Right lobe of liver (tissue), 6 donors: ENCODE measurements at places on chromosomes 7 and 10. TPM values are rescaled to one million over a fixed set of nuclear protein-coding genes. Genes with fewer than 3 reads are reported as not detected.
A peak's percentile ranks its signal among the peaks of the same experiment; 100 is the strongest.

Gene EFCAB10
- total RNA-seq, result not detected

DNA sequence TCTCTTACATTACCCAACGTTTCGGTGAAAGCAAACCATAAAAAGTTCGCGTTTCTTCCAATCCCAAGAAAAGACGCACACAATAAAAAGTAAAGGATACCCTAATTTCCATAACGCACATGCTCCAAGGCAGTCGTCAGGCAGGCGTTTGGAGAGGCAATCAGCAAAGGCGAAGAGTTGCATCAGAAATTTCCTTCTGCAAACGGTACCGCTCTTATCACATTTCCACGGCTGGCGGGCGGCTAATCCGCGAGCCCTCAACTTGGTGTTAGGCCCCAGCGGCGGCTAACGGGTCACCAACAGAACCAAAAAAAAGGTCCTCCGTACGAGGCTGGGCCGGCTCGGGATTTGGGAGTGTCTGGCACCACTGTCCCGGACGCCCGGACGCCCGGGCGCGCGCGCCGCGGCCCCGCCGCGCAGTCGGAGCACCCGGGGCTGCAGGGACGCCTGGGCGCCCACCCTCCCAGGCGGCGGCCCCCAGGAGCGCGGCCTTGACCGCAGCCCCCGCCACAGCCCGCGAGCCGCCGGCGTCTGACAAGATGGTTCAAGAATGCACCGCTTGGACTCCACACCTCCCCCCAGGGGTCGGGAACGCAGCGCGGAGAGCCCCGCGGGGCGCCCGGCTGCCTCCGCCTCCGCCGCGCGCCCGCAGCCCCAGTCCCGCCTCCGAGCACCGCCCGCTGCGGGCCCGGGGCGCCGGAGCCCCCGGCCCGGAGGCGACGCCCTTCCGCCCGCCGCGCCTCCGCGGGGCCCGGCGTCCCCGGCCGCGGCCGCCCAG is 9.8 kb upstream of the GRB10 start:
- peaks cover 32% of the 10 kb centered on the region for H3K4me1 ChIP-seq
- H3K27me3 ChIP-seq, result no peaks in the 10 kb centered on the region
- peak overlapping the region; percentile 62 for H3K4me3 ChIP-seq
- no peaks in the 10 kb centered on the region for H3K36me3 ChIP-seq
- peak overlapping the region; percentile 77 for H3K27ac ChIP-seq

DNA sequence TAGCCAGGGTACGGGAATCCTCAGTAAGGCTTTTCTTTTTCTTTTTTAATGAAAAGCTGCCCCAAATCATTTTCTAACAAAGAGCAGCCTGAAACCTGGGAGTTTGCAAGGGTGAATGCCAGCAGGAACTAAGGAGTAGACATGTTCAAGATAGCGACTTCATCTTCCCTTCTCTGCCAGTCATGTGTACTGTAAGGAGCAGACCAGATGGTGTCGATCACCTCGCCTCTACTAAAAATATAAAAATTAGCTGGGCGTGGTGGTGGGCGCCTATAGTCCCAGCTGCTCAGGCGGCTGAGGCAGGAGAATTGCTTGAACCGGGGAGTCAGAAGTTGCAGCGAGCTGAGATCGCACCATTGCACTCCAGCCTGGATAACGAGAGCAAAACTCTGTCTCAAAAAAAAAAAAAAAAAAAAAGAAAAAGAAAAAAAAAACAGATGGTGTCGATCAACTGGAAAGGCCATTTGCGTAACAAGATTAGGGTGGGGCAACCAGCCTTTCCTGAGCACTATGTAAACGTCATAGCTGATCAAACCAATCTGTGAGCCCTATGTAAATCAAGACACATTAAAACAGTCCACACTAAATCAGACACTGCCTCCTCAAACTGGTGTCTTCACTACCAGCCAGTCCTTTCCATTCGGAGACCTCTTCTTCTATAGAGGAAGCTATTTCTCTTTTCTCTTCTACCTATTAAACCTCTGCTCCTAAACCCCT is 33.8 kb downstream of the NOLC1 start:
- no peak overlapping the region for H3K4me3 ChIP-seq
- no peak for DNase-seq
- H3K27me3 ChIP-seq, result no peaks in the 10 kb centered on the region
- no peak overlapping the region for H3K27ac ChIP-seq
- H3K4me1 ChIP-seq, result no peaks in the 10 kb centered on the region

- H3K27ac ChIP-seq, result no peak overlapping the region
- no peaks in the 10 kb centered on the region for H3K36me3 ChIP-seq
- no peak overlapping the region for H3K4me3 ChIP-seq
- H3K4me1 ChIP-seq, result no peaks in the 10 kb centered on the region
- no peak for DNase-seq
These were observed 19.8 kb upstream of the ATE1 start for GRCh38 chr10:121947343-121948330.

DNA sequence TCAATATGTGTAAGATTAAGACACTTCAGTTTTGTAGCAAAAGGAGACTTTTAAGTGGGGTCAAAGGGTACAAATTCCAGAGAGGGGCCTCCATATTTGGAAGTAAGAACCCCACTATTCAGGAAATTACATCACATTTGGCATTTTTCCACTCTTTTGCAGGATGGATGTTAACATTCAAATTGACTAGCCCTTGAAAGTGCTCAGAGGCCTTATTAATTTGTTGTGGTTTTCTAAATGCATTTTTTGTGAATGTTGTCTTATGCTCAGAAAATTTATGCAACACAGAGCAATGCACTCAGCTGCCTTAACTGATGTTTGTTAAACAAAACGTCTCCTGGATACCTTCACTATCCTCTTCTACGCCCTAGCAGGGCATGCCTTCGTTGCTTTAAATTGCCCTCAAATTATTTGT is 50.9 kb upstream of the PDLIM1 start:
- H3K27ac ChIP-seq, result no peak overlapping the region
- no peaks in the 10 kb centered on the region for H3K4me1 ChIP-seq
- DNase-seq, result no peak
- H3K4me3 ChIP-seq, result no peak overlapping the region

Gene PTPRZ1
- total RNA-seq, result not detected

Gene ODAD2
- total RNA-seq, result not detected

- H3K4me1 ChIP-seq, result no peaks in the 10 kb centered on the region
- no peak for DNase-seq
- no peak overlapping the region for H3K4me3 ChIP-seq
- no peaks in the 10 kb centered on the region for H3K36me3 ChIP-seq
- H3K27ac ChIP-seq, result no peak overlapping the region
These were observed 132.9 kb upstream of the FAM3C start for GRCh38 chr7:121529003-121529402.

- no peak overlapping the region for H3K27ac ChIP-seq
- H3K36me3 ChIP-seq, result no peaks in the 10 kb centered on the region
- DNase-seq, result no peak
- H3K27me3 ChIP-seq, result no peaks in the 10 kb centered on the region
These were observed 48.4 kb upstream of the CRTAC1 start for GRCh38 chr10:98078774-98079173.

Gene NACAD
- total RNA-seq, result 0.12 TPM

Gene CPXM2
- 2.6 TPM for total RNA-seq

Gene C10orf105
- not detected for total RNA-seq

- DNase-seq, result no peak
- no peak overlapping the region for H3K27ac ChIP-seq
- no peaks in the 10 kb centered on the region for H3K27me3 ChIP-seq
- H3K36me3 ChIP-seq, result no peaks in the 10 kb centered on the region
- H3K4me3 ChIP-seq, result no peak overlapping the region
These were observed 116.1 kb downstream of the FAM53B start for GRCh38 chr10:124627866-124628675.

Gene GALNT17
- 0.11 TPM for total RNA-seq

DNA sequence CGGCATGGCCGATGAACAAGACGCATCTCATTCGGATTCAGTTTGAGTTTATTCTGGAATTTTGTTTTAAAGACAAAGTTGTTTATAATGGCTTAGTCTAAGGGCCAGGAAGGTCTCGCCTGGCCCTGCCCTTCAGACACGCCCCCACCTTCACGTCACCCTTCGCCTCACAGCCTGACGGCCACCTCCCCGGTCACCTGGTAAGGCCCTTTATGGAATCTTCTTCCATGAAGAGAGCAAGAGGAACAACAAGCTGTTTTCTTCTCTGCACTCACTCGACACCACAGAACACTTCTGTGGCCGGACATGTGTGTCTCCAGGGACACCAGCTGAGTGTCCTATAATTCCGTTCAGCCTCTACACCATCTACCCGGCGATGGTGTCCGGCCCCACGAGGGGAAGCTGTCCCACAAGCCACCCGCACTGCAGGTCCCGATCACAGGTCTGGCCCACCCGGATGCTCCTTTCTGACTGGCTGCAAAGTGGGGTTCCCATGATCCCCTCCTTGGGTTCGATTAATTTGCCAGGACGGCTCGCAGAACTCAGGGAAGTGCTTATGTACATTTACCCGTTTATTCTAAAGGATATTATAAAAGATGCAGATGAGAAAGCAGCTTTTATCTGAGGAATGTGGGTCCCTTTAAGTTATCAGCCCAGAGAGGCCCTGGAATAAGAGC is 17.4 kb upstream of the KNDC1 start:
- no peak for DNase-seq
- no peaks in the 10 kb centered on the region for H3K27me3 ChIP-seq
- H3K4me3 ChIP-seq, result no peak overlapping the region

Gene CPEB3
- total RNA-seq, result 6.4 TPM

DNA sequence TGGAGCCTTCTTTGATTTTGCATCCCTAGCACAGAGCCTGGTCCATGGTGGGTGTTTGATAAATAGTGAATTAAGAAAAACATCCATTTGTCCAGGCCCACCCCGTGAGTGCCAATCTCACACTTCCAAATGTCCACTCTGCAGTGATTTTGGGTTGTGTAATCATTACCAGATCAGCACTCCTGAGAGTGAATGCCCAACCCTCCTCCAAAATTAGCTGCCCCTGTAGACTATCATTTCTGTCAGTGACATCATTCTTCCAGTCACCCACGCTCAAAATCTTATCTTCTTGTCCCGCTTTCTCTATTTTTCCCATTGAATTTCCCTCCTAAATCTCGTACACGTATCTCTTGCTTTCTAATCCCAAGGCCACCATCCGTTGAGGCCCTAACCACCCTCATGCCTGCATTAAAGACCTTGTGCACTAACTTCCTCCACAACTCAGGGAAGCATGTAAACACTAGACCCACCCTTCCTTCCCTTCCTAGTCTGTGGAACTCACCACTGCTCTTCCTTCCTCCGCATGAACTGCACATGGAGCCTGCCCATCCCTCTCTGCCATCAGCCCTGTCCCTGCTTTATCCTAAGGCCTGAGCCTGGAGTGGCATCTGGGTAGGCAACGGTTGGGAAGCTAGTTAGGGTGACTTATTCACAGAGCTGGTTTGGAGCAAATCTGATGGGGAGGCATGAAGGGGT is 32.8 kb downstream of the PIK3AP1 start:
- no peak overlapping the region for H3K27ac ChIP-seq
- H3K27me3 ChIP-seq, result no peaks in the 10 kb centered on the region
- no peaks in the 10 kb centered on the region for H3K36me3 ChIP-seq
- no peak for DNase-seq
- H3K4me3 ChIP-seq, result no peak overlapping the region

Gene ITPRID1
- total RNA-seq, result not detected

Gene C10orf67
- not detected for total RNA-seq

DNA sequence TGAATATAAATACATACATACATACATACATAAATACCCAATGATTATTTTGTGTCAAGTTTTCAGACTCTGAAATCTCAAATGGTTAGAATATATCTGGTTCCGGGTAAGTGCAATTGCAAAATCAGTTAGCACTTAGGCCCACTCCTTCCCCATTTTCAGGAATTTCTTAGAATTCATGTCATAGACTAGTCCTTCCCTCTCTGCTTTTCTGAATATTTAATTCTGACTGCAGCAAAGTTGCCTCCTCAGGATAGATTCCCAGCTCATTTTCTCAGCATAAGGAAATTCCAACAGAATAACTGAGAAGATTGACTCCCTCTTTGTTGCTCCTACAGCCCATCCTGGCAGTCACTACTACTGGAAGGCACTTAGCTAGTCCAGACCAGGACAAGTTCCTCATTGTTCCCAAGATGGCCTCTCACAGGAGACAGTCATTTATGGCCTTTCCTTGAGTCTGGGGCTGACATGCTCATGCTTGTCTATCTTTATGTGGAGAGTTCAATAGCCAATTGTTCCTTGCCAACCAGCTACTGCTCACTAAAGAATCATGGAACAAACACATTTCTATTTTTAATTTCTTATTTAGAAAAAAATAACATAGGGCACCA is 142.9 kb upstream of the ITGB1 start:
- H3K27me3 ChIP-seq, result no peaks in the 10 kb centered on the region
- H3K4me1 ChIP-seq, result no peaks in the 10 kb centered on the region
- H3K27ac ChIP-seq, result no peak overlapping the region
- DNase-seq, result no peak
- H3K4me3 ChIP-seq, result no peak overlapping the region
- no peaks in the 10 kb centered on the region for H3K36me3 ChIP-seq

GRCh38 chr10:52740913-52741675 is 31.5 kb downstream of the MBL2 start:
- no peak for DNase-seq
- no peak overlapping the region for H3K4me3 ChIP-seq
- no peak overlapping the region for H3K27ac ChIP-seq
- H3K27me3 ChIP-seq, result no peaks in the 10 kb centered on the region
- H3K36me3 ChIP-seq, result no peaks in the 10 kb centered on the region
- H3K4me1 ChIP-seq, result no peaks in the 10 kb centered on the region

Gene BMPR1A
- total RNA-seq, result 9.9 TPM

DNA sequence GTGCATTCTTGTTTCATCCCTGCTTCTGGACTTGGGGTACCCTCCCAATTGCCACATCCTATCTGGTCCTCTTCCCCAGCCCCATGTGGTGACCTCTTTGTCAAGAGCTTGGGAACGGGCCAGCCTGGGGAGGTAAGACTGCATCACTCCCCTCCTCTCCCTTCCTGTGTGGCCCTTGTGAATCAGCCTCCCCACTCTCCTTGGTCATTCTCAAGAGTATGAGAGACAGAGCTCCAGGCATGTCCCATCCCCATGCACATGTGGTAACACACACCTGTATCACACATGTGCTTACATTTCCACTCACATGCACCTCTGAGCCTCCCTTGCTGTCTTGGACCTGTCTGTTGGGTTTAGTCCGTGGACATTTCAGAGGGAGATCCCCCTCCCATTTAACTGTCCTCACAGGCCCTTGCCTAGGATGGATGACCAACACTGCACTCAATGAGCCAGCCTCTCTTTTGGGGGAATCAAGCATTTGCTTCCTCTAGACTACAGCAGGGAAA is 2.6 kb downstream of the MRPL43 start:
- H3K4me3 ChIP-seq, result no peak overlapping the region
- no peaks in the 10 kb centered on the region for H3K27me3 ChIP-seq
- H3K27ac ChIP-seq, result no peak overlapping the region
- no peaks in the 10 kb centered on the region for H3K36me3 ChIP-seq
- DNase-seq, result no peak
